ENCODE measurements at places on chromosomes 3 and 15. TPM values are rescaled to one million over a fixed set of nuclear protein-coding genes. Genes with fewer than 3 reads are reported as not detected.
A peak's percentile ranks its signal among the peaks of the same experiment; 100 is the strongest.

GRCh38 chr3:139292192-139292591 lies 51.6 kb upstream of the MRPS22 start:
- no peaks in the 10 kb centered on the region for H3K36me3 ChIP-seq
- no peaks in the 10 kb centered on the region for H3K27me3 ChIP-seq
- no peak overlapping the region for H3K27ac ChIP-seq
- no peaks in the 10 kb centered on the region for H3K4me1 ChIP-seq

DNA sequence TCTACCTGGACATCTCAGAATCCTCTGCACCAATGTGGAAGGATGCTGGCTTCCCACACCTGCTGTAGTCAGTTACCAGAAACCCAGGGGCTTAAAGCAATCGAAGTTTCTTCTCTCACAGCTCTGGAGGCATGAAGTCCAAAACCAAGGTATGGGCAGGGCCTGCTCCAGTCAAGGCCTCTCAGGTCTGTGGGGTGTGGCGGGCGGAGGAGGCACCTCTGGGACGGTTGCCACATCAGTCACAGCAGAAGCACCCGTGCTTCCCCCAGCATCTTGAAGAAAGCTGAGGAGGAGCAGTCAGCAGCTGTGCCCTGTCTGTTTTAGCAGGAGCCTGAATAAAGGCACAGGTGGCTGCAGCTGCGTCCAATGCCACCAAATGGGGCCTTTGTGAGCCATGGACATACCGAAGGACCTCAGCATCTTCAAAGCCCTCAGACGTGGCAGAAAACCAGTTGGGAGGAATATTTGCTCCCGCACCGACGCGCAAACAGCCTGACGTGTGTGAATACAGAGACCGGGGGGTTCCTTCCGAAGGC lies 68.9 kb downstream of the TFRC start:
- H3K27ac ChIP-seq, result no peak overlapping the region
- no peaks in the 10 kb centered on the region for H3K36me3 ChIP-seq
- no peak overlapping the region for H3K4me3 ChIP-seq
- DNase-seq, result no peak
- no peaks in the 10 kb centered on the region for H3K4me1 ChIP-seq

- no peaks in the 10 kb centered on the region for H3K36me3 ChIP-seq
- no peaks in the 10 kb centered on the region for H3K4me1 ChIP-seq
- no peaks in the 10 kb centered on the region for H3K27me3 ChIP-seq
- DNase-seq, result no peak
- H3K27ac ChIP-seq, result no peak overlapping the region
These were observed 126.7 kb downstream of the MTHFS start for GRCh38 chr15:79769933-79770759.

GRCh38 chr3:193556841-193557240 lies 2.1 kb upstream of the ATP13A4 start:
- H3K27ac ChIP-seq, result no peak overlapping the region
- no peak for DNase-seq
- no peaks in the 10 kb centered on the region for H3K27me3 ChIP-seq
- no peaks in the 10 kb centered on the region for H3K36me3 ChIP-seq
- H3K4me3 ChIP-seq, result no peak overlapping the region
- H3K4me1 ChIP-seq, result no peaks in the 10 kb centered on the region

DNA sequence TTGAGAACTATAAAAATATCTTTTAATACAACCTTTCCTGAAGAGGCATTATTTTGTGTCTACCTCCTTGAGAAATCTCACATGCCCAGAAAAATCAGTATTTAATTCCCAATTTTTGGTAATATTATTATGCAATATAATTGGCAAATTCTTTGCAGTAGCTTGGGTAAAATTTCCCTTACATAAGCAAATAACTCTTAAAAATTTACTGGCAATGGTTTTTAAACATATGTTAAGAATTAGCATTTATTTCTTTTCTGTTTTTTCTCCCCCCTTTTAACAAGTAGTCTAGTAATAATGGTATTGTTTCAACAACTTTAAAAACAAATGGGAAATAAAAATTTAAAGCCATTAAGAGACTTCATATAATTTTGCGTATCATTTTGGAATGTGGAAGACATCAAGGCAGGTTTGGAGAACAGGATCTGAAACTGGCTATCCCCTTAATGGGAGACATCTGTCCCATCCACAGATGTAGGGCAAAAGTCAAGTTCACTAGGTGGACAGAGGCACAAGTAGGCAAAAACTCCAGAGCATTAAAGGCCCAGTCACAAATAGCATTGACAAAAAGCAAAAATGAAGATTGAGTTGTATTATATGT lies 89.6 kb upstream of the AADACL2 start:
- no peaks in the 10 kb centered on the region for H3K27me3 ChIP-seq
- no peaks in the 10 kb centered on the region for H3K36me3 ChIP-seq
- H3K27ac ChIP-seq, result no peak overlapping the region
- no peak overlapping the region for H3K4me3 ChIP-seq

- H3K27ac ChIP-seq, result no peak overlapping the region
- H3K4me3 ChIP-seq, result no peak overlapping the region
- no peaks in the 10 kb centered on the region for H3K27me3 ChIP-seq
- H3K4me1 ChIP-seq, result no peaks in the 10 kb centered on the region
- no peak for DNase-seq
- no peaks in the 10 kb centered on the region for H3K36me3 ChIP-seq
These were observed 96.1 kb downstream of the MCTP2 start for GRCh38 chr15:94327356-94327936.

- no peaks in the 10 kb centered on the region for H3K27me3 ChIP-seq
- H3K27ac ChIP-seq, result peak overlapping the region; percentile 92
- peak; percentile 67 for DNase-seq
These were observed 610 bp upstream of the SATB1 start for GRCh38 chr3:18425641-18426257.

GRCh38 chr15:38564557-38565286 lies at the start of gene RASGRP1:
TSS of gene RASGRP1 (minus strand) at chr15:38564814. CDS start at chr15:38564628, 186 bp downstream.
- H3K27me3 ChIP-seq, result no peaks in the 10 kb centered on the region
- no peaks in the 10 kb centered on the region for H3K36me3 ChIP-seq
- H3K27ac ChIP-seq, result no peak within 1 kb of the TSS
- H3K4me1 ChIP-seq, result no peaks in the 10 kb centered on the region
- peak within 1 kb of the TSS; percentile 68 for H3K4me3 ChIP-seq

GRCh38 chr15:101250873-101251829 lies 697 bp downstream of the CHSY1 start:
- H3K27me3 ChIP-seq, result no peaks in the 10 kb centered on the region
- H3K27ac ChIP-seq, result peak overlapping the region; percentile 94
- no peaks in the 10 kb centered on the region for H3K36me3 ChIP-seq
- H3K4me3 ChIP-seq, result peak overlapping the region; percentile 68
- DNase-seq, result peak; percentile 76

The MKRN3 gene
- total RNA-seq, result 2.1 TPM

The ENTPD3 gene
- 13.9 TPM for total RNA-seq
